ENCODE measurements at places on chromosomes 7 and 10.

DNA sequence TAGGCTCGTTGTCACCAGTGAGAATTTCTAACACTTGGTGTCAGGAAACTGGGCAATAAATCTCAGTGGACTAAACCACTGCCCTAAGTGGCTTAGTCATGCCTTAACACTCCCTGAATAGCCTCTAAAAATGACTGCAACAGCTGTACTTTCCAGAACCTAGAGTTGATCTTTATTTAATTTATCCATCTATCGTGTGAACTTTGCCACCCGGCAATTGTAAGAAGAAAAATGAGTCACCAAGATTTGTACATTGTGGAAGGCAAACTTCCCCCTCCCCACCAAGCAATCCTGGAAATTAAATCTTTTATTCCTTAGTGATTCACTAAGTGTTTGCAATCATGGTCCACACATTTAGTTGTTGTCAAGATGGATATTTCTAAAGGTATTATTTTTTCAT, 47.1 kb downstream of the NXPH1 start:
- DNase-seq, result no peak

- DNase-seq, result no peak
These were observed 328.4 kb upstream of the AOAH start for GRCh38 chr7:37052705-37053104.

DNA sequence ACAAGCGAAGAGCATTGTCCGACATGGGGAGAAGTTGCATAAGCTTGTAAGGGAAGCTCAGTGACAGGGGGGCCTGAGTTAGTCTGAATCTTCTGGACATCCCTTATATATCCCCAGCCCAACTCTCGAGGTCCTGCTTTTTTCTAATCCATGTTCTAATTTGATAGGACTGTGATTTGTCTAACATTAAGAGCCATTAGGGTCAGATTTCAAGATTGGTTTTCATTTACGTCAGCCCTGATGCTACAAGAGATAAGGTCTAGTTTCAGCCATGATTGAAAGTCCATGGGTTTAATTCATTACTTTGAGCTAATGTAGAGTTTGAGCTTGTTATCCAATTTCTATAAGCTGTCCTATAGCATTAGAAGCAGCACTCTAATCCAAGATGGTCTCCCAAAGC, 20.3 kb downstream of the TLX1 start:
- no peak for DNase-seq

- no peak for DNase-seq
These were observed 169.7 kb downstream of the BUB3 start for GRCh38 chr10:123323884-123324283.

GRCh38 chr10:97522071-97522470, 23.3 kb downstream of the UBTD1 start:
- DNase-seq, result no peak

DNA sequence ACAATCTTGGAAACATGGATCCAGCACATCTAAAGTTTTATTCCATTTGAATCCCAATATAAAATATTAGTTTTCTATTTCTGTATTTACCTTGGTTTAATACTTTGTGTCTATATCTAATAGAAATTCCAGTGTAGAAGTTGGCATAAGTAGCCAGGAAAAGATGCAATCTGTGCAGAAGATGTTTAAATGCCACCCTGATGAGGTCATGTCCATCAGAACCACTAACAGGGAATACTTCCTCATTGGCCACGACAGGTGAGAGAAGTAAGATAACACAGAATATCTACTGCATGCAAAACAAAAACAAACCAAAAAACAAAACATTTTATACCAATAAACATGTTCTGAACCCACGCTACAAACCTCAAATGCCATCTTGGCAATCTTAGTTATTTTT, 15.7 kb downstream of the PLEKHS1 start:
- no peak for DNase-seq

GRCh38 chr7:50531401-50531911, 33.7 kb downstream of the DDC start:
- no peak for DNase-seq

GRCh38 chr7:26112203-26112740, 39.7 kb upstream of the NFE2L3 start:
- DNase-seq, result no peak

DNA sequence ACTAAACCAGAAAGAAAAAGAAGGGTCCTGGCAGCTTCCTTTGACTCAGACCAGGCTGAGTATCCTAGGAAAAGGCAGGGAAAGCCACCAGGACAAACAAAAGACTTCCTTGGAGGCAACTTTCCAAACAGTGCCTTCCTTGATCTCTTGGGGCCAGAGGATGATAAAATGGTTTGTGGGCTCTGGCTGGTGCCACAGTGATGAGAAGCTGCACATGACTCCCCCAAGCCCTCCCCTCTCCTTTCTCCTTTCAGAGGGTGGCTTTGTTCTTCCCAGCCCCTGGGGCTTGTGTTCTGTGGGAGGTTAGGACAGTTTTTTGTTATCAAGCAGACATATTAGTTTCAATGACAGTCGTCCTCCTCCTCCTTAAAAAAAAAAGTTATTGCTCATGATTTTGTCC, 183.2 kb downstream of the SEM1 start:
- DNase-seq, result no peak

- no peak for DNase-seq
These were observed 85.9 kb upstream of the GRB10 start for GRCh38 chr7:50868426-50869100.

GRCh38 chr10:63003816-63004453, 129.2 kb upstream of the NRBF2 start:
- no peak for DNase-seq

- no peak for DNase-seq
These were observed 152.3 kb downstream of the NEBL start for GRCh38 chr10:20744821-20745220.

DNA sequence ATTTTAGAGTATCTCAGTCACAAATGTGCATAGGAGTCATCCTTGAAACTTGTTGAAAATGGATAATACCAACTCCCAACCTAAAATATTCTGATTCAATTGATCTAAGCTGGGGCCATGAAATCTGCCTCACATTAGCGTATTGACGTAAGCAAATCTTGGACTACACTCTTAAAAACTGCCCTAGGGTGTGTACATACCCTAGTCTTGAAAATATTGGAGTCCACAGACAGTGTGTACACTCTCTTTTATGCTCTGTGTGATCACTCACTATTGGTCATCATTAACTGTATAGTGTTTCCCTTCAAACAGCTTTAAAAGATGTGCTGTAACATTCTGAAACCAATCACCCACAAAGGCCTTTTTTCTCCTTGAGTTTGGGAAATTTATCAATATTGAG, 102.9 kb upstream of the FERD3L start:
- DNase-seq, result no peak

- no peak for DNase-seq
These were observed 43.6 kb upstream of the KLF6 start for GRCh38 chr10:3828404-3829155.

Measured in C1 segment of cervical spinal cord (tissue), 14 donors.